CD4-positive, alpha-beta T cell treated with Interleukin-10 for 1 hour (primary cell): ENCODE measurements at places on chromosomes 4 and X.

GRCh38 chr4:158788516-158788915 lies 19.7 kb downstream of the FNIP2 start:
- DNase-seq: no peak

DNA sequence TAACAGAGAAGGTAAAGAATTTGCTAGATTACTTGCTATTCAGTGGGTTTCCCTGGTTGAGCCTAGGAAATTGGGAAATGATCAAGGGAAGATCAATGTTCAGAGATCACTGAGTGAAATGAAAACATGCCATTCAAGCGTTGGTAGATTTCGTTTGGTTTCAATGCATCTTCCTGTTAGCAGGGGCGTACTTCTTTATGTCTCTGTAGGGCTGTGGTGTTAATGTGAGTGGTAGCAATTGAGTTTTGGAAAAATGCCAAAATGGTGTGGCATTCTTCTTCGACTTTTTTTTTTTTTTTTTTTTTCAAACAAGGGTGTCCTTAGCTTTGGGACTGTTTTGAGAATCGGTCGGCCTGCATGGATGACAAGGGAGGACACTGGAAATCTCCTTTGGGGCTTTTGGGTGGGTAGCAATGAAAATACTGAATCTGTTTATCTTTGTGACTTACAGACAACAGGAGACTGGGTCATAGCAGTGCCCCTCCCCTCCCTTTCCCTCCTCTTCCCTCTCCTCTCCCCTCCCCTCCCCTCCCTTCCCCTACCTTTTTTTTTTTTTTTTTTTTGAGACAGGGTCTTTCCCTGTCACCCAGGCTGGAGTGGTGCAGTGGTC lies 50.4 kb downstream of the SPRY1 start:
- no peak for DNase-seq

GRCh38 chr4:73525611-73526010 lies 44.1 kb downstream of the AFM start:
- no peak for DNase-seq

DNA sequence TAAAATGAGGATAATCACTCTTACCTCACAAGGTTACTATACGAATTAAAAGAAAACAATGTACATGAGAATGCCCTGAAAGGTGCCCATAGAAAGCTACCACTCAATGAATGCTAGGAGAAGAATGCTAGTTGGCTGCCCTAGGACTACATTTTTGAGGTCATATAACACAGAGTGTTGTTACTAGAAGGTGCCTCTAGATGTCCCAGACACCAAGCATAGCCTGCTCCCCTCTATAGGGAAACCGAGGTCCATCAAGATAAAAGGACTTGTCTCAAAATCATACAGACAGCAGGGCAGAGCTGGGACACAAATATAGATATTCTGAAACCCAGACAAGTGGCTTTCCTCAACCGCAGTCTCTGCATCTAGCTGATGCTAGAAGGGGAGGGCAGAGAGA lies 147.0 kb upstream of the ARHGEF9 start:
- no peak for DNase-seq

DNA sequence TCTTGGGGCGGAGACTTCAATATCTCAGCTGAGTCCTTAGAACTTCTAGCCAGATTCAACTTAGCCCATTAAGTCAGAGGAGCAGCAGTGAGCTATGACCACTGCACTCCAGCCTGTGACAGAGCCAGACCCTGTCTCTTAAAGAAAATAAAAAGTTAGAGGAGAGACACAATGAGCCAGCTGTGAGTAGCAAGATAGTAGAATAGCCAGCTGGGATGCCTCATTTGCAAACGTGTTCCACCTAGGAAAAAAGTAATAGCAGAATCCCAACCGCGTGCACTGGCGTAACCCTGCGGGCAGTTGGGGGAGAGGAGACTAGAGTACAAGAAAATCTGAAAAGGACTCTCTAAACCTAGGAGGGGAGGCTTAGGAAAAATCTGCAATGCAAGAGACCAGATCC lies 133.2 kb upstream of the ANXA3 start:
- DNase-seq: no peak

GRCh38 chrX:136585960-136586359 lies 53.9 kb downstream of the VGLL1 start:
- DNase-seq: no peak

- DNase-seq: no peak
Observed at GRCh38 chr4:47774079-47774478, 63.8 kb downstream of the CORIN start.

GRCh38 chrX:150219374-150220185 lies 143.5 kb upstream of the MAMLD1 start:
- no peak for DNase-seq

GRCh38 chr4:18999595-18999994 lies 978.0 kb upstream of the LCORL start:
- no peak for DNase-seq

DNA sequence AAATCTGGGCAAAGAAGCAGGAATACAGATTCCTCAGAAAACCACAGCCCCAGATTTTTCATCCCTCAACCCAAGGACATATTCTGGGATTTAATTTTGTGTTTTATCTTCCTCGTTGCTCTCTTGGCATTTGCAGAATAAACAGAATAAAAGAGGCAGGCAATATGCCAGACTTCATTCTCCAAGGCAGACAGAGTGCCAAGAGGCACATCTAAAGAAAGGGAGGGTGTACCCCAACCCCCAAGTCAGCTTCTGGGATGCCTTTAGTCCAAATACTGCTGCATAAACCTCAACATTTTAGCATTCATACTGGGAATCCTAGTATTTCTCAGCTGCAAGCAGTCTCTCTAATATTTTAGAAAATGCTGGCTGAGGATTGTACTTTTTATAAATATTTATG lies 629.2 kb downstream of the KLHL13 start:
- no peak for DNase-seq

DNA sequence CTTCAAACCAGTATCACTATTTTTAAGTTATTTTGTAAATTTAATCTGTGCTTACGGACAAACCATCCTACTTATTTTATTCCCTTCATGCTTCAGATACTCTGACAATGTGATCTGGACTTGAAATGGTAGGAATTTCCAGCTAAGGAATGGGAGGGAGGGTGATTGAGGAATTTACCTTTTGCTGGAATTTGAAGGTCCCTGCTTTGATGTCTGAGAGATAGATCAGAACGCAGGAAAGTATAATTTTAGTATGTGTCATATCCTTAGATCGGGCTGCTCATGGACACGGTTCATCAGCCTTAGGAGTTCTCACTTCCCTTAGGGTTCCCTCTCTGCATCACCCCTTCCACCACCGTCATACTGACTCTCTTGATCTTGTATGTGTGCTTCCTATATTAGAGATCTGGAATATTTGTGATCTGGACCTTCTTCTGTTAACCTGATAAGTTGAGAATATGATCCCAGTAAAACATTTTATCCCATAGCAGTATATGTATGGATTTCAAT lies 16.8 kb downstream of the OCRL start:
- no peak for DNase-seq

- no peak for DNase-seq
Observed at GRCh38 chr4:168879188-168879587, 130.9 kb downstream of the CBR4 start.

- DNase-seq: no peak
Observed at GRCh38 chrX:103624111-103624510, 4.7 kb upstream of the TCEAL1 start.

GRCh38 chr4:122826079-122826527 lies 528 bp upstream of the FGF2 start:
- DNase-seq: no peak

DNA sequence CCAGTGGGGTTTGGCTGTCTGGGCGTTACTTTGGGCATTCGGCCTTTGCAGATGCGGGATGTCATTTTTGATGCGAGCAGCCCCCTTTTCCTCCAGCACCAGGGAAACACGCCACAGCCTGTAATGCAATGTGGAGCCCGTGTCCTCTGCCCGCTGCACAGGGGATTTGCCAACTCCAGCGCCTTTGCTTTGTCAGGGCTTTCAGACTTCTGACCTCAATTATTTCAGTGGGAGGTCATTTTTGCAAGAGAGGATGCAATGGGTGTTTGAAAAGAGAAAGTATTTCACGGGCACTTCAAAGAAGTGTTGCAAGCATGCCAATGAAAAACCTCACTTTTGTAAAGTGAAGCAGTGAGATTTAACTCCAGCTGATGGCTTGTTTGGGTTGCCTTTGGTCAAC lies 11.5 kb downstream of the CLCN4 start:
- no peak for DNase-seq

DNA sequence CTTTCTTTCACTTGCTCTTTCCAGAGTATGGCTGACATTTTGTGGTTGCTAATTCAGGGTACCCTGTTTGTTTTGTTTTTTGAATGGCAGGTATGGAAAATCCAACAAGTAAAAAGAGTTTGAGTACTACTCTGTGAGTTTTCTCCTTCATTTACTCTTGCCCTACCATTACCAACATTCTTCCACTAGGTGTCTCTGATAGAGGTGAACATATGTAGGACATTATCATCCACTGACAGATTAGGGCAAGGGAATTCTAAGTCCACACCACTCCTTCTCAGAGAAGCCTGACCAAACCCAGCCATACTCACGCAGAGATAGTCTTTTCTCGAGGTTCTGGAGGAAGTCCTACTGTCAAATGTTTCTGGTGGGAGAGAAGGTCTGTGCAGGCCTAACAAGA lies 36.7 kb upstream of the HDAC8 start:
- no peak for DNase-seq

DNA sequence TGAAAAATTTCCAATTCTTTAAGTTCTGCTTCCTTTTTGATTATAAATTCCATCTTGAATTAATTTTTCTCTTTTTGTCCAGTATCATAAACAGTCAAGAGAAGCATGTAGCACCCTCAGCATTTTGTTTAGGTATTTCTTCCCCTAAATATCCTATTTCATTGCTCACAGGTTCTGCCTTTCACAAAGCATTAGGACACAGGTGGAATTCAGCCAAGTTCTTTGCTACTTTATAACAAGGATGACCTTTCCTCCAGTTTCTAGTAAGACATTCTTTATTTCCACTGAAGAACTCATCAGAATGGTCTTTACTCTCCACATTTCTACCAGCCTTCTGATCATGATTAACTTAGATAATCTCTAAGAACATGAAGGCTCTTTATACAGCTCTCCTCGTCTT lies 7.4 kb downstream of the SLC9B1 start:
- DNase-seq: no peak

GRCh38 chrX:97060020-97060419 lies 176.3 kb downstream of the RPA4 start:
- no peak for DNase-seq

- DNase-seq: no peak
Observed at GRCh38 chrX:69197690-69198089, 32.4 kb upstream of the PJA1 start.

- DNase-seq: no peak
Observed at GRCh38 chr4:176791591-176792325, 964 bp downstream of the VEGFC start.

GRCh38 chr4:12701384-12701783 lies 782.8 kb downstream of the RAB28 start:
- no peak for DNase-seq

- no peak for DNase-seq
Observed at GRCh38 chr4:75107755-75108612, 175.1 kb downstream of the PARM1 start.
